ENCODE measurements at places on chromosomes 16 and 17.

GRCh38 chr17:82282239-82283207 is 9.0 kb upstream of the CSNK1D start:
- DNase-seq = no peak

GRCh38 chr17:58234512-58234911 is 3.9 kb upstream of the LPO start:
- no peak for DNase-seq

GRCh38 chr17:16997514-16998429 is 25.9 kb upstream of the TNFRSF13B start:
- no peak for DNase-seq

DNA sequence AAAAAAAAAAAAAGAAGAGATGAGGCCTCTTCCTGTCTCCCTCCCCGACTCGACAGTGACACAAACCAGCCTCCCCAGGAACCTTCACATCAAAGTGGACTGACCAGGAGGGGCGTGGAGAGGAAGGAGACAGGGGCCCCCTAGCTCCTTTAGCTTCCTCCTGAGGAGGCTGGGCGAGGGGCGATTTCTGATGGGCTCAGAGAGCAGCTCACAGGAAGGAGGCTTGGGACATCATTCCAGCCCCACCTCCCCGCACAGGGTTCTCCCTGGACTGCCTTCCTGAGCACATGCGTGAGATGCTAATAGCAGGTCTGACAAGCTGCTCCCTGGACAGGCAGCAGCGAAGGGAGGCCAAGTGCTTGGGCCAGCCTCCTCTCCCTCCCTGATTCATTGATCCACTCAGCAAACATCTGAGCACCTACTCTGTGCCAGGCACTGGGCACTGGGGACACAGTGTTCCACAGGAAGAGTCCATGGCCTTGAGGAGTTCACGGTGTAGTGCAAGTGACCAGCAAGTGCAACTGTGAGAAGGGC is 14.4 kb upstream of the DOK4 start:
- DNase-seq = no peak

DNA sequence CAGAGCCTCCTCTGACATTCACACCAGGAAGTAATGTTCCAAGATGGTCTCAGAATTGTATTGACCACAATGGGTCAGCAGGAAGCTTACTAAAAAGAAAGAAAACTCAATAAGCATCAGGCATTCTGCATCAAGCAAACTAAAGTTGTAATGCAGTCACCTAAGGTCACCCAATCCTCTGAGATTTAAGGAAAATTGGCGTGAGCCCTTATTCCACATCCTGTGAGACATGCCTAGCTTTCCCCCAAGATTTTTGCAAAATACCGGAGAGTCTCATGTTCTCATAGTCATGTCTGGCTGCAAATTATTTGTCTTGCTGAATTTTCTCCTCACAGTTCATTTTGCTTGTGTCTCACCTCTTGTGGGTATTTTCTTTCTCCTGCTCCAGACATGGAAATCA is 417.1 kb upstream of the SOX9 start:
- no peak for DNase-seq

All from H1 (cell line).